ENCODE measurements at places on chromosomes 3 and 15.

DNA sequence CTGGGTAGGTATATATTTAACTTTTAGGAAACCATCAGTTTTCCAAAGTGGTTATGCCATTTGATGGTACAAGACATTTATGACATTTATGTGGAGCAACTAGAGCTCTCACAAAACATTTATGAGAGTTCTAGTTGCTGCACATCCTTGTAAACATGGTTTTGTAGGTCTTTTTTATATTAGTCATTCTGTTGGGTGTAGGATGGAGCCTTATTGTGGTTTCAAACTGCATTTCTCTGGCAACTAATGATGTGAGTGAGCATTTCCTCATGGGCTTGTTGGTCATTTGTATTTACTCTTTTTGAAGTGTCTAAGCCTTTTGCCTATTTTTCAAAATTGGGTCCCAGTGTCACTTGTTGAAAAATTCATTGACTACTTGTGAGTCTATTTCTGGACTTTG is 45.7 kb upstream of the MGLL start:
- no peak for DNase-seq

- DNase-seq: no peak
These were observed 988.7 kb downstream of the NTRK3 start for GRCh38 chr15:87267798-87268197.

DNA sequence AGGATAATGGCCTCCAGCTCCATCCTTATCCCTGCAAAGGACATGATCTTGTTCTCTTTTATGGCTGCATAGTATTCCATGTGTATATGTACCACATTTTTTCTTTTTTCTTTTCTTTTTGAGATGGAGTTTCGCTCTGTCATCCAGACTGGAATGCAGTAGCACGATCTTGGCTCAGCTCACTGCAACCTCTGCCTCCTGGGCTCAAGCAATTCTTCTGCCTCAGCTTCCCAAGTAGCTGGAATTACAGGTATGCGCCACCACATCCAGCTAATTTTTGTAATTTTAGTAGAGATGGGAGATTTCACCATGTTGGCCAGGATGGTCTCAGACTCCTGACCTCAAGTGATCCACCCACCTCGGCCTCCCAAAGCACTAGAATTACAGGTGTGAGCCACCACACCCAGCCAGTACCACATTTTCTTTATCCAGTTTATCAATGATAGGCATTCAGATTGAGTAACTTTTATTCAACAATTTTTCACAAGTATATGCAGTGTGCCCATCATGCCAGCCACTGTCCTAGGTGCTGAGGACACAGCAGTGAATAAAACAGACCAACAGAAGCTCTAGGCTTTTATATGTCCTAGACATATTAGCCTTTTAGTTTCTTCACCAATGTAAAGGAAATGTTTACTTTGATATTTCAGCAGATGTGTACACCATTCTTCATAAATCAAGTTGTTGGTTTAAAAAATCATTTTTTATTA is 815.2 kb downstream of the FHIT start:
- DNase-seq: no peak

DNA sequence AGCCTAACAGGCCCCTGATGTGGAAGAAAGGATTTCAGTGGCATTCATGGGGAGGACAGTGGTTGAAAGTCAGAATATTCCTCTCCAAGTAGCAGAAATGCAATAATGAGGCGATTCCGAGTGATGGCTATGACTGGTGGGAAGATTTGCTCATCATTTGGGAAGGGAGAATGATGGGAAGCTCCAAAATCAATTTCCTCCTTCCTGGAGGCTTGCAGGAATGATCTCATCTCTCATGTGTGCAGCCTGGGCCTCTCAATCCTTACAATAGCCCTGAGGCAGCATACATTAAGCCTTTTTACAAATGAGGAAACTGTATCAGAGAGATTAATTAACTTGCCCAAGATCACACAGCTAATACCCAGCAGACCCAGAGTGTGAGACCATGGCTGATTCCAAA is 58.7 kb downstream of the BOC start:
- no peak for DNase-seq

- no peak for DNase-seq
These were observed 529 bp upstream of the DLEC1 start for GRCh38 chr3:38038447-38038911.

All from NCI-H510A (cell line).